ENCODE measurements at places on chromosomes 12 and 14. TPM values are rescaled to one million over a fixed set of nuclear protein-coding genes. Genes with fewer than 3 reads are reported as not detected.

APOF gene
- not detected for total RNA-seq

ESRRB gene
- total RNA-seq, result not detected

RNASE7 gene
- total RNA-seq, result 0.86 TPM

C1QL4 gene
- not detected for total RNA-seq

GRCh38 chr14:35420036-35420811, 15.7 kb upstream of the NFKBIA start:
- DNase-seq, result no peak

GRCh38 chr14:39454906-39455539, 22.8 kb upstream of the FBXO33 start:
- no peak for DNase-seq

DNA sequence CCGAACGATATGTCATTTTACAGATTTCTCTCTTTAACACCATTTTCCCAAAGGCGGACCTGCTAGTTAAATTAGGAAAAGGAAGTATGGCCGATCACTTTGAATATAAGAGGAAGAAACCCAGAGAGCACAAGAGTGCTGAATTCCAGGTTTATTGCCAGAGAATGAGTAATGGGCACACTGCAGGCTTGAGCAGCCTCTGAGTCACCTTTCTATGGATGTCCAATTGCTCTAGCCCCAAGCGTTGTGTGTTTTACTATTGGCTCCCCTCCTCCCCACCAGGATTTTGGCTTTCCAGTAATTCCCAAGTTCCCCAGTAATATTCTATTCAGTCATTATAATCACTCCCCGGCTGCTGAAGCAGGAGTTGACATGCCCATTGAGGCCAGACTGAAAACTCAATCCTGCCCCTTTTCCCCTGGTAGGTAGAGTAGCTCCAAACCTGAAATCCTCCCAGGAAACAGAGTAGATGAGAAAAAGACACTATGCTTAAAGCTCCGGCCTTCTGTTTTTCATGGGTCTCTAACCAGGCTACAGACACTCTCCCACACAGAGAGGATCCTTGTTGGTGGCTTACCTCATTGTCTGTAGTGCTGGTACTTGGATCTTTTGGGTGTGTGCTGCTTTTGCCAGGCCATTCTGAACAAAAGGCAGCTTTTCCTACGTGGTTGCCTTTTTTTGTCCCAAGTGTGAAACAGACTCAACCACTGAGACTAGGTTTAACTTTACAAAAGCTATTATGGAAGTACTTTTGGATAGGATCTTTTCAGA, 704.3 kb upstream of the FLRT2 start:
- DNase-seq, result peak; percentile 30

- no peak for DNase-seq
These were observed 34.0 kb downstream of the EGLN3 start for GRCh38 chr14:33916663-33917565.

- DNase-seq, result no peak
These were observed 12.9 kb downstream of the TTC9 start for GRCh38 chr14:70654632-70655031.

- DNase-seq, result no peak
These were observed 42.4 kb upstream of the BDKRB2 start for GRCh38 chr14:96162265-96162664.

- DNase-seq, result peak; percentile 73
These were observed 19.0 kb downstream of the SPRING1 start for GRCh38 chr12:116718655-116719454.

Data from epithelial cell of proximal tubule (primary cell).